ENCODE measurements at places on chromosomes 5 and 9. TPM values are rescaled to one million over a fixed set of nuclear protein-coding genes. Genes with fewer than 3 reads are reported as not detected.

HRCT1 gene
- total RNA-seq: not detected

NACC2 gene
- 34.2 TPM for total RNA-seq

PCDHGA6 gene
- 1.9 TPM for total RNA-seq

PRUNE2 gene
- total RNA-seq: 9.3 TPM

F2RL1 gene
- 1.7 TPM for total RNA-seq

PRRC2B gene
- total RNA-seq: 49.1 TPM

SLC1A1 gene
- total RNA-seq: 1.7 TPM

CNTNAP3 gene
- 3.8 TPM for total RNA-seq

PCDHGB5 gene
- total RNA-seq: 0.10 TPM

F2RL2 gene
- 0.59 TPM for total RNA-seq

RFK gene
- 64.3 TPM for total RNA-seq

TRIM36 gene
- total RNA-seq: 18.9 TPM

LHFPL2 gene
- total RNA-seq: 48.8 TPM

AHRR gene
- 1.2 TPM for total RNA-seq

TESK1 gene
- 11.3 TPM for total RNA-seq

C9orf153 gene
- not detected for total RNA-seq

WNT8A gene
- total RNA-seq: not detected

TAF11L5 gene
- total RNA-seq: not detected

TICAM2 gene
- total RNA-seq: 11.1 TPM

GPR151 gene
- total RNA-seq: not detected

ADGRV1 gene
- not detected for total RNA-seq

STK10 gene
- total RNA-seq: 13.2 TPM

FASTKD3 gene
- total RNA-seq: 23.7 TPM

CTSL gene
- total RNA-seq: 350 TPM

LEAP2 gene
- total RNA-seq: 1.9 TPM

C9orf50 gene
- total RNA-seq: not detected

STKLD1 gene
- total RNA-seq: 0.91 TPM

PCDHB5 gene
- total RNA-seq: 52.8 TPM

URM1 gene
- total RNA-seq: 125 TPM

MZB1 gene
- total RNA-seq: not detected
